ENCODE measurements at places on chromosomes 4 and X.

- no peak for DNase-seq
These were observed 886.5 kb upstream of the EPHA5 start for GRCh38 chr4:66556651-66557278.

- DNase-seq = no peak
These were observed 88.7 kb upstream of the ELOVL6 start for GRCh38 chr4:110287130-110287529.

- DNase-seq = no peak
These were observed 362.3 kb upstream of the EPHA5 start for GRCh38 chr4:66032571-66032970.

DNA sequence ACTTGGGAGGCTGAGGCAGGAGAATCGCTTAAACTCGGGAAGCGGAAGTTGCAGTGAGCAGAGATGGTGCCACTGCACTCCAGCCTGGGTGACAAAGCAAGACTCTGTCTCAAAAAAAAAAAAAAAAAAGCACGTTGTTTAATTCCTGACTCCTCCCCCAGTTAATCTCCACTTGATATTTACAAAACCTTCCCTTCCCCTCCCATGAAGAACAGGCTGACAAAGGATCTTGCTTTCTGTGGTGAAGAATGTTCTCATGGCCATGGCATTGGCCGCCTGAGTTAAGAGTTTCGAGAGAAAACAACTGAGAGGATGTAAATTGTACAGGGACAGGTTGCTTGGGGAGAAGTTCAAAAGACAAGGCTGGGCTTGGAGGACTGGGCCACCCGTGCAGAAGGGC is 168.2 kb upstream of the BCOR start:
- no peak for DNase-seq

DNA sequence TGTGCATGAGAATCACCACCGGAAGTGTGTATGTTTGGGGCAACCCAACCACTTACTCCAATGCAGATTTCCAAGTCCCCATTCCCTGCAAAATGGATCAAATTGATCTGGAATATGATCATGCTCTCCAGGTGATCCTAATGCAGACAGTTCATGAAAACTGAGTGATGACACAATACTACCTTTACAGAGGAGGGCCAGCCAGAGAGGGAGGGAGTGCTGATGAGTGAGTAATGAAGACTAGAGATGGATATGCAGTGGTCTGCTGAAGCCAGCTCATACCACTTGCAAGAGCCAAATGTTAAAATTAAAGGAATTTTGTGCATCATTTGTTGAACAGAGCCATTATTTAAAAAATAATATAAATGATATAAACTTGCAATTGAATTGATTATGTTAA is 10.2 kb upstream of the CPE start:
- DNase-seq = no peak

DNA sequence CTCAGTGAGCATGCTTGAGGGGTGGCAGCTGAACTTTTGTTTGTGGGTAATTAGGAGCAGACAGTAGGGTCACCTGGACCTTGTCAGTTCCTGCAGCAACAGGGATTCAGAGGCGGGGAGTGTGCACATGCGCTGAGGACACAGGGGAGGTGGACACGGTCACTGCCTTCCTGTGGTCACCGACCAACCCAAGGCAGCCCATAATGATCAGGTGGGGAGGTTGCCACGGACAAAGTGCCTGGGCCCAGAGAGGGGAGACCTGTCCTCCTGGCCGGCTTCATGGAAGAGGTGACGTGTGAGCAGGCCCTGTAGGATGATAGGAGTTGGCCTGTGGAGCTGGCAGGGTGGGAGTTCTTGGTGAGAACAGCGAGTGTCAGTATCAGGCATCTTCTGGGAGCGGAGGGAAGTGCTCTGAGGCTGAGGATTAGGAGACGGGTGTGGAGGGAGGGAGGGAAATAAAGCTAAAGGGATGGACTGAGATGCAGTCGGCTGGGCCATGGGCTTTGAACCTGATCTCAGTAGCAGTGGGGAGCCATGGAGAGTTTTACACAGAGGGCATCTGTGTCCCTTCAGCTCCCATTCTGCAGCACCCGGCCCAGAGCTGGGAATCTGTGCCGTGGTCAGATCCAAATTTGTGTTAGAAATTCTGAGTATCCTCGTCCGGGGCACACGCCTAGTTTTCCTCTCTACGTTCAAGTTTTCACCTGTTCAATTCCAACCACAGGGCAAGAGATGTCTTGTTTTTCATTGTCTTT is 100.0 kb downstream of the PSAPL1 start:
- no peak for DNase-seq

DNA sequence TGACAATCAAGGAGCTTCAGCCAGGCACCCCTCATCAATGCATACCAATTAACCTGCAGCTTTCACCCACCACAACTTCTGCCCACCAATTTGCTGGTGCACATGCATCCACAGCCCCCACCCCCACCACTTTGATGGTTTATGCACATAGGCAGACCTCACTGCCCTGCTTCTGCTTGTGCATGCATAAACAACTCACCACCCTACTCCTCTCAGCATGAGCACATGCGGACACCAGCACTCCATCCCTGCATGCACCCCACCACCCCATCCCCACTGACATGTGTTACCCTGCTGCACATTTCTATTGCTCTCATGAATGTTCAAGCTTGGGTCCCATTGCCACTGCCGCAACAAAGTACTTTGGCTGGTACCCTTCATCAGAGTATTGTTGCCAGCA is 94.5 kb upstream of the GALNTL6 start:
- DNase-seq = no peak

- DNase-seq = no peak
These were observed 301.9 kb downstream of the TLL1 start for GRCh38 chr4:166174717-166175490.

DNA sequence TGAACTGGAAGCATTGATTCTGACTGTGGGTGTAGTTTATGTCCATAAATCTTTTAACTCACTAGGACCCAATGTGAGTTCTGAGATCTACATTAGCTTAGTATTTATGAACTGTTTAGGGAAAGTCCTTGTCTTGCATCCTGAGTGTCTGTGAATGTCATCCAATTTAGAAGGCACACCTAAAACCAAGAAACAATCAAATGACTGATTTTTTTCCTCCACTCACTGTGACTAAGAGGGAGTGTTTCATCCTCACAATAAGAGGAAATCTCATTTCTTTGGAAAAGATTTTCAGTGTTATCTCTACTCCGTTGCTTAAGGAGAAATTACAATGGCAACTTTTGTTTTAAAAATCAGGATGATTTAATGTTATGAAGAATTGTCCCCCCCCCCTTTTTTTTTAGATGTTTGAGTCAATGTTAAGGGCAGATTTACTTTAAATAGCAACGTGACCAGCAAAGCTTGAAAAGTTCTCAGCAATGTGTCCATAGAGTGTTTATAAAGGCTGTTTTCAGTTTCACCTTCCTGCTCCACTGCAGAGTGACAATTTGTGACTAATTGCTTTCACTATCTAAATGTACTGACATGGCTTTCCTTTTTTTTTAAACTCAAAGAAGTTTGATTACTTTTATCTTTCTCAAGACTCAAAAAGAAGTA is 173.0 kb downstream of the SPCS3 start:
- no peak for DNase-seq

GRCh38 chrX:54042609-54043021 is 1.7 kb downstream of the PHF8 start:
- no peak for DNase-seq

- no peak for DNase-seq
These were observed 37.6 kb downstream of the CCNQ start for GRCh38 chrX:153561337-153561736.

DNA sequence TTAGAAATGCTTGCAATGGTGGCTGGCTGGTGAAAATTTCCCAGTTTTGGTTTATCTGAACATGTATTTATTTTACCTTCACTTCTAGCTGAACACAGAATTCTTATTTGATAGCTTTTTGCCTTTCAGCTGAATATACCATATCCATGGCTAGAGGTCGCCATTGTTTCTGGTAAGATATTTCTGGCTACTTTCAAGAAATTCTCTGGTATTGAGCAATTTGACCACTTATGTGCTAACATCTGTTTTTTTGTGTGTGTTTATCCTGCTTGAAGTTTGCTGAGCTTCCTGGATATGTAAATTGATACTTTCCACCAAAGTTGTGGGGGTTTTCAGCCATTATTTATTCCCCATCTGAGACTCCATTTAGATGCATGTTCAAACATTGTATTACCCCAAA is 75.4 kb downstream of the FBXW7 start:
- DNase-seq = no peak

- DNase-seq = no peak
These were observed 88.5 kb downstream of the PHKA2 start for GRCh38 chrX:18895189-18895951.

GRCh38 chrX:56792270-56793111 is 63.4 kb downstream of the NBDY start:
- DNase-seq = no peak

DNA sequence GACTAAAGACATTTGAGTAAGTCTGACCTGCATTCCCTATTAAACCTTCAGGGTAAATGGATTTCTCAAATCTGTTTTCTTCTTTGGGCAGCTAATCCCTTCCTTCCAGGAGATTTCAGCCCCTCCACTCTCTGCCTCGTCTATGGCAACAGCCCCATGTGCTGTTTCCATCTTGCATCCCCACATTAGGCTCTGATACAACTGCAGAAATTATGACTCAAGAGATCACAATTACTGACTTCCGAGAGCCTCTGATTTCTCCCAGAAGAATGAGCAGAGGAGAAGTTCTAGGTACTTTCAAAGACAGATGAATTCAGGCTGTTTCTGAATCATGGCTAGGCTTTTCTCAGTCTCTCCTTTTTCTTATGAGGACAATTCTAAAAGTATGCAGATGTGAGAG is 38.7 kb downstream of the RAI2 start:
- DNase-seq = no peak

- no peak for DNase-seq
These were observed 1.1 kb upstream of the RRH start for GRCh38 chr4:109826719-109827118.

DNA sequence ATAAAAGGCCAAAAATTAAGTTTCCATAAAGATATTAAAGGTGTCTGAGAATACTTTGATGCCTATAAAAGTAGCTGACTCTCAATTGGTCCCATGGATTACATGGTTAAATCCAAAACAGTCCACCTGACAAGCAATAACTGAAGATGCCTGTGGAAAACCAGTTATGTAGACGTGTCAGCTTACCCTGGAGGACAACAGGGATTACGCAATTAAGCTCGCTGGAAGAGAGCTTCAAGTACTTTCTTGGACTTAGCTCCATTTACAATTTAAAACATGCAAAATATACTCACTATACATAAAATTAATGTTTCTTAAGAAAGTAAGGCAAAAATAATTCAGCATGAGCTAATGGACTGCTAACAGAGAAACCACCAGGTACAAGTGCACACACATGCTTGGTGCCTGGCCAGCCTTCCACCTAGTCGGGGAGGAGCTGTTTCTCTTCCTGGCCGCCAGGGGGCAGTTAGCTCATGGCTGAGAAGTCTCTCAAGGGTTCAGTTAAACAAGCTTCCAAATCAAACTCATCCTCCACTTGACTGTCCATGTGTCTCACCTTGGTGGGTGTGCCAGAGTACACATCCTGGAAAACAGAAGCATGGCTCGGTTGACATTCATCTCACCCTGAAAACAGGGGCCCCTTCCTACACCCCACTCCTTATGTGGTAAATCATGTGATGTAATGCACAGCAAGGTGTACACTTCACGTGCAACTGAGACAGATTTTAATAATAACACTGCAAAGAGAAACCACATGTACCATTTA is 9.2 kb upstream of the FAM53A start:
- peak; percentile 66 for DNase-seq

DNA sequence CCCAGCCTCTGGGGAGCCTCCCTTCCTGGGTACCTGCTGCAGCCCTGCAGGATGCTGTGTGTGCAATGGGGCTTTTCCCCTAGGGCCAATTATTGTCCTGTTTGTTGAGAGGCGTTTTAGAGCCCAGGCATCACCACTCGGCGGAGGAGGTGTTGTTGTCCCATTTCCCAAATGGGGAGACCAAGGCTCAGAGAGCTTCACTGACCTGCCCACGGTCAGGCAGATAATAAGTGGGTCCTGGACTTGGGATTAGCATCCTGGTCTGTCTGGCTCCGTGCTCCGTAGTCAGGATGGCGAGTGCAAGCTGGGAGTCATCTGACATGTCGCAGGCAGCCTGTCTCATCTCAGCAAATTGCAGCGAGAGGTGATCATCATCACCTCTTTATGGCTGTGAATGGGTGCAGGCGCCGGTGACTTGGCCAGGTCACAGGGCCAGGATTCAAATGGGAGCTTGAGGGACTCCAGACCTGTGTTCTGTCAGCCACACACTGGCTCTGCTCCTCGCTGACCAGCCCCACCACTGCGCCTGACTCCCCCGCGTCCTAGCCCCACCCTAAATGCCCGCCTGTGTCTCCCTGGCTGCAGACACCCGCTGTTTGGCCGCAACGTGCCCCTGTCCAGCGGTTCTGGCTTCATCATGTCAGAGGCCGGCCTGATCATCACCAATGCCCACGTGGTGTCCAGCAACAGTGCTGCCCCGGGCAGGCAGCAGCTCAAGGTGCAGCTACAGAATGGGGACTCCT is 16.6 kb downstream of the HTRA3 start:
- no peak for DNase-seq

- DNase-seq = no peak
These were observed 58.0 kb downstream of the FAM53A start for GRCh38 chr4:1626151-1626550.
